Thoracic aorta (tissue), 2 donors: ENCODE measurements at places on chromosomes 12 and 14. TPM values are rescaled to one million over a fixed set of nuclear protein-coding genes. Genes with fewer than 3 reads are reported as not detected.

Gene SINHCAF
- 10.2 TPM for total RNA-seq

Gene SOCS2
- 56.3 TPM for total RNA-seq

Gene PIWIL1
- total RNA-seq = not detected

Gene EIF2S3B
- total RNA-seq = 0.56 TPM

Gene DNAH10
- under 0.01 TPM for total RNA-seq

Gene TBK1
- 39.3 TPM for total RNA-seq

Gene PCBP2
- total RNA-seq = 326 TPM

Gene LMNTD1
- not detected for total RNA-seq

Gene FLRT2
- total RNA-seq = 20.1 TPM

Gene AGAP2
- 3.5 TPM for total RNA-seq

Gene C1R
- 997 TPM for total RNA-seq

Gene CCDC177
- not detected for total RNA-seq

Gene PRPH
- total RNA-seq = 2.5 TPM

Gene LALBA
- not detected for total RNA-seq

- DNase-seq = no peak
These were observed at the start of gene GPR33 for GRCh38 chr14:31487886-31488285. TSS of gene GPR33 (minus strand) at chr14:31488039. CDS start at chr14:31483965, 4,074 bp downstream.

DNA sequence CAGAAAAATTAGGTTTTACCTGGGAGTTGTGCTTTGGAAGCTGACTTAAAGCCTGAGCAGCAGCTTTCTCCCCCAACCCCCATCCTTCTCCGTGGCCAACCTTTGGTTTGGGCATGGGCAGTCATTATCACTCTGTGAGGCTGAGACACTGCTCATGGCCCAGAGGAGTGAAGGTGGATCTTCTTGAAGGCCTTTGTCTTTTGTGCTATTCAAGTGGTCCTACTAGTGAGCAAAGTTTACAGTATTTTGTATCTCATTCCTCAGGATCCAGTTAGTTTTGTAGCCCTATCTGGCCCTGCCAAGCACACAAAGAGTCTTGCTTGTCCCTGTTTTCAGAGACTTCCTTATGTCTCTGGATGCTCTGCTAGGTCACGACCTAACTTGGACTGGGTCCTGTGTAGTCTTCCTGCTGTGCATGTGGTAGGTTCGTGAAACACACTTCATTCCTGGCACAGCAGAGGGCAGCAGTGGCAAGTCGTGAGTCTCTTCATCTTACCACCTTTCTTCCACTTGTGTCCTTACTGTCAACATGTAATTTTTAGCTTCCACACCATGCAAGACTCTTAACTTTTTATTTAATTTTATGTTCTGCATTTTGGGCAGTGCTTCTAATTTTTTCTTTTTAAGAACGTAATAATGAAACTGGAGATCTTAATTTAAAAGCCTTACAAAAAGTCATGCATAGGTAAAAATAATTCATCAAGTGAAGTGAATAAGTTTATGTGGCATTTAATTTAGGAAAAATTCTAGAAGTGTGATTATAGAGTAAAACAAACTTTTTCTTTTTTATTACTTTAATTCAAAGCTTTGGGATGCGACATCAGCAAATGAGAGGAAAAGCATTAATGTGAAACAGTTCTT is 53.7 kb downstream of the APAF1 start:
- DNase-seq = no peak

DNA sequence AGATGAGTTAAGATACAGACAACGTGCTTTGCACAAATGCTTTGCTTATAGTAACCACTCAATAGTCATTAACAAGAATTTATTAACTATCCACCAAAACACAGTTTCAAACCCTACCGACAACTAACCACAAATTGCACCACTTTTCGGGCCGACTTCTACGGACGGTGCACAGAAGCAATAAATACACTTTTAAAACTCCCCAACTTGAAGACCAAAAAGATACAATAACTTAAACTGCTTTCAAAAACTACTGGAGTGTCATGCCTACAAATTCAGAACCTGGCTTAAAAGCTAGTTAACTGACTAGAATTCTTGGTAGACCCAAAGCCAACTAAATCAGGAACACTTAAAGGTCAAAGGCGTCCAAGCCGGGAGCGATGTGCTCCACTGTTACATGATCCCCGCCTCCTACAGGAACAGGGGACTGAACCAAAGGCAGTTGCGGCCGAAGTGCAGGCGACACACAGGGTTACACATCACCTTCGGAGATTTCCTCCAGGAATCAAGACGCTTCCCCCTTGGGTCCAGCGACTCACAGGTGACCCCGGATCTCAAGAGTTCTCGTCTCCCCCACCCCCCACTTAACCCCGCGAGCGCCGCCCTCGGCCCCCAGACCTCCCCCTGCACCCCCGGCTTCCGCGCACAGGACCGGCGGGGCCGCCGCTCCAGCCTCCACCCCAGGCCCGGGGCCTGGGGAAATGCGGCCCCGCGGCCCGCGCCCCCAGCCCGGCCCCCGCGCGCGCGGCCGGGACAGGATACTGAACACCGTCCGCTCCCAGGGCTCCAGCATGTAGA is 507 bp downstream of the SPTSSA start:
- DNase-seq = peak; percentile 6

- no peak for DNase-seq
These were observed 11.3 kb downstream of the GCN1 start for GRCh38 chr12:120183211-120183631.

DNA sequence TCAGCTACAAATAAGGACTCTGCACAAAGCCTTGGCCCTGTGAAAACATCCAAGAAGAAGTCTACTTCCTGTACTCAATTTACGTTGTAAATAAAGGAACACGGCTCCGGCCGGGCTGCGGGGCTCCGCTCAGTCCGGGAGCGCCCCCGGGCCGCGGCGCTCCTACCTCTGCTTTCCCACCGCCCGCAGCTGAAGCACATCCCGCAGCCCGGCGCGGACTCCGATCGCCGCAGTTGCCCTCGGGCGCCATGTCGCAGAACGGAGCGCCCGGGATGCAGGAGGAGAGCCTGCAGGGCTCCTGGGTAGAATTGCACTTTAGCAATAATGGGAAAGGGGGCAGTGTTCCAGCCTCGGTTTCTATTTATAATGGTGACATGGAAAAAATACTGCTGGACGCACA is 502.3 kb upstream of the FOXG1 start:
- DNase-seq = no peak

- no peak for DNase-seq
These were observed 162.1 kb upstream of the USP15 start for GRCh38 chr12:62098132-62098531.

- no peak for DNase-seq
These were observed 89.1 kb upstream of the CPSF6 start for GRCh38 chr12:69150083-69150795.

DNA sequence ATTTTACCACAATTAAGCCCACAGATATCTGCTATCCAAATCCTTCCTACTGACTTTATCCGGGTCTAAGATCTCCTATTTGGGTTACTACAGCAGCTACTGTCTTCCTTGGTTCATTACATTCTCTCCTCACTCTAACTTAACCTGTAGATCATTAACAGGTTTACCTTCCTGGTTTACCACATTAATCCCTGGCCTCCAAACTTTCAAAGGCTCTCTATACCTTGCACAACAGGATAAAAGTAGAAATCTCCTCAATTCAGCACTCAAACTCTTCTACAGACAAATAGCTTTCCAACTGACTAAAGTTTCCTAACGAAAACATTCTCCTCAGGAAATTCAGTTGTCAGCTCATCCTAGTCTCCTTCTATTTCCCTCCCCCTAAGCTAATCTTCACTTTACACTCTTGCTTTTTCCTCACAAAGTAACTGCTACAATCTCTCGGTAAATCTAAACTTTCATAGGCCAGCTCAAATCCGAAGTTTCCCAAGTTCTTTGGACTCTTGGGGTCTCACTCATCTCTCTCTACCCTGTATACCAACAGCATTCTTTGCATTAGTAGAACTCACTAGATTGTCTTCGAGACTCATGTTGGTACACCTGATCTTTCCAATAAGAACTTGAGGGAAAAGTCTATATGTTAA is 2.7 kb downstream of the BTBD7 start:
- DNase-seq = no peak

- no peak for DNase-seq
These were observed 31.2 kb downstream of the FBXO21 start for GRCh38 chr12:117158911-117159553.

- no peak for DNase-seq
These were observed 9.3 kb downstream of the RILPL2 start for GRCh38 chr12:123427036-123427769.

DNA sequence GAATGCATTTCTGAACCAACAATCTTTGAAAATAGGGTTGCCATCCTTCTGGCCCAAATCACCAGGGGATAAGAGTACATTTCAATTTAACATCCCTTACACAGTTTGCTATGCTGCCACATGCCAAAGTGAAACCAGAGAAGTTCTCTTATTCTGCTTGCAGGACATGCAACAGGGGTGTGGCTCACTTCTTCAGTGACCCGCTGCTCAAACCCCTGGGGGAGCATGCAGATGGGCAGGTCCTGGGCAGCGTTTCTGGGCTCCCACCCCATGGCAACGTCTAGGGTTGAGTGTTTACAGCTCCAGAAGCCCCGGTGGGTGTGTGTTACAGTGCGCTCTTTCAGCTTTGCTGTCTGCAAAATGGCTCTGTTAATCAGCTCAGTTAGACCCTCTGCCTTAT is 1306.3 kb upstream of the TMEM132C start:
- DNase-seq = no peak

GRCh38 chr12:39103552-39104165 is 198.3 kb upstream of the CPNE8 start:
- no peak for DNase-seq

GRCh38 chr12:2268471-2269286 is 215.9 kb downstream of the CACNA1C start:
- no peak for DNase-seq

DNA sequence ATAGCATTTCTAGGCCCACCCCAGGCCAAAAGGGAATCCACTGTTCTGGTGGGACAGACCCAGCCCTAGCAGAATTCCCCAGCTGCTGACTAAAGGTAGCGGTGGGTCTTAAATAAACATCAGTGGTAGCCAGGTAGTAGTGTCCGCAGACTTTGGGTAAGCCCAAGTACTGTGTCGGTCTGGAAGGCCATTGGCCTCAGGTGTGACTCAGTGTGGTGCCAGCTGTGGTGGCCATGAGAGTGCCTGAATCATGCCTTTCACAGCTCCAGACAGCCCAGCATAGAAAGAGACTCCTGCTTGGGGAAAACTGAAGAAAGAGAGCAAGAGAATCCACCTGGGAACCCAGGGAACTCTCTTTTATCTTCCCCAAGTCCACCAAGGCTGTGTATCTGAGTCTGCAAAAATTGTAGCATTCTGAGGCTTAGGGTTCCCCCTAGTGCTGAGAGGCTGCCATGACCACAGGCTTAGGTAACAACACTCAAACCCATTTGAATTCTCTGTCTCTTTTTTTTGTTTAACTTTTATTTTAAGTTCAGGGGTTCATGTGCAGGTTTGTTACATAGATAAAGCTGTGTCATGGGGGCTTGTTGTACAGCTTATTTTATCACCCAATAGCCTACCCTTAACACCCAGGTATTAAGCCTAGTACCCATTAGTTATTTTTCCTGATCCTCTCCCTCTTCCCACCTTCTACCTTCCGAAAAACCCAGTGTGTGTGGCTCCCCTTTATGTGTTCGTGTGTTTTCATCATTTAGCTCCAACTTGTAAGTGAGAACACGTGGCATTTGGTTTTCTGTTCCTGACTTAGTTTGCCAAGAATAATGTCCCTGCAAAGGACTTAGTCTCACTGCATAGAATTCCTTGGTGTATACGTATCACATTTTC is 16.7 kb upstream of the CD163L1 start:
- DNase-seq = no peak

DNA sequence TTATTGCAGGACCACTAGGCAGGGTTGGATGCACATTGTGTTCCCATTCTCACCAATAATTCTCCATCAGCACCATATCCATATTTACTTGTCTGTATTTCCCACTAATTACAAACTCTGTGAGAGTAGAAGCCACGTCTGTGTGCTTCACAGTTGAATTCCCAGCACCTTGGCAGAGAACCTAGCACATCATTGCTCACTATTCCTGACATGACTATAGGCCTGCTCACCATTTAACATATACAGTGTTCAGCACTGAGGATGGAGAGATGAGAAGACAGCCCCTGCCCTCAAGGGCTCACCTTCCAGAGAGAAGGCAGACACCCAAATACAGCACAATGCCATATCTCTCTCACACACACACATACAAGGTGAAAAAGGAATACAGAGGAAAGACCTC is 5.0 kb downstream of the DAD1 start:
- no peak for DNase-seq

GRCh38 chr14:52596320-52596719 is 43.7 kb downstream of the GPR137C start:
- no peak for DNase-seq

- no peak for DNase-seq
These were observed 155.0 kb upstream of the C14orf180 start for GRCh38 chr14:104424406-104425072.

GRCh38 chr14:76194327-76194726 is 42.6 kb downstream of the GPATCH2L start:
- DNase-seq = no peak

- no peak for DNase-seq
These were observed 154.8 kb downstream of the PRKCH start for GRCh38 chr14:61476105-61476753.

- DNase-seq = no peak
These were observed 418.2 kb downstream of the FLRT2 start for GRCh38 chr14:85948153-85948552.

DNA sequence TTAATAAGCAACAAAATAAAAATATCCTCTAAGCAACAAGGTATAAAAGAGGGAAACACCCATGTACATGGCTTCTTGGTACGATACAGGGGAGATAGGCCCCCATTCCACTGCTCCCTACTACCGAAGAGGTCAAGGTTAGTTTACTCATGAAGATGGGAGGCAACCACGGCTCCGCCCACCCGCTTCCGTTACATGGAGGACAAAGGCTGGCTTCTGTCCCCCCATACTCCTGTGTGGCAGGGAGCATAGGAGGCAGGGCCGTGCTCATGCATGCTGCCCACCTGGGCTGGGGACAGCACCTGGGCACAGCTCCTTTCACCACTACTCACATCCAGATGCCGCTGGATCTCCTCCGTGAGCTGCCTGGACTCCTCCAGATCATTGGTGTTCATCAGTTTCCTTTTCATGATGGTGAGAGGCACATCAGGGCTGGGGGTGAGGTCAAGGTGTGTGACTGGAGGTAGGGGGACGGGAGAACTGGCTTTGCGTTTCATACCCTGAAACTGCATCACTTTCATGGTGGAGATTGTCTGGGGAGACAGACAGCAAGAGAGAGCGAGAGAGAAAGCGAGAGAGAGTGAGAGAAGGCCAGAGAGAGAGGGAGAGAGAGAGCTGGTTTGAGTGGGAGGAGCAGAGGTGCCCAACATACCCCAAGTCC is 39.0 kb downstream of the LGMN start:
- DNase-seq = no peak

GRCh38 chr14:20356422-20356821 is 13.0 kb downstream of the PARP2 start:
- DNase-seq = no peak

DNA sequence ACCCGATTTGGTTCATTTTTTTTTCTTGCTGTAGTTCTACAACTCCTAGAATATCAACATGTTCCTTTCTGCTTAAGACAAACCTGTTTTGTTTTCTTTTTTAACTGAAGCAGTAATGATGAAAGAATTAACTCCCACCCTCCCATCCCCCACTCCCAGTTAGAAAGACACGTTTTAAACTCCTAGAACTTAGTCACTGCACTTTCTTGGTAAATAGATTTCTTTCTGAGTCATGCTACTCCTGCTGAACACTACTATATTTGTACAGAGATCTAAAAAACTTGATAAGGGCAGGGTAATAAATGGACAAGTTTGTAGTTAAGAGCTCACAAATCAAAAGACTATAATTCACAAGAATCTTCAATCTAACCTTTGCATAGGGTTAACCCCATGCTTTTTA is 118.9 kb upstream of the PTPRB start:
- no peak for DNase-seq

- DNase-seq = no peak
These were observed 65.7 kb upstream of the SRSF5 start for GRCh38 chr14:69701291-69701690.
